ENCODE measurements at places on chromosomes 2 and 18. TPM values are rescaled to one million over a fixed set of nuclear protein-coding genes. Genes with fewer than 3 reads are reported as not detected.
A peak's percentile ranks its signal among the peaks of the same experiment; 100 is the strongest.

DNA sequence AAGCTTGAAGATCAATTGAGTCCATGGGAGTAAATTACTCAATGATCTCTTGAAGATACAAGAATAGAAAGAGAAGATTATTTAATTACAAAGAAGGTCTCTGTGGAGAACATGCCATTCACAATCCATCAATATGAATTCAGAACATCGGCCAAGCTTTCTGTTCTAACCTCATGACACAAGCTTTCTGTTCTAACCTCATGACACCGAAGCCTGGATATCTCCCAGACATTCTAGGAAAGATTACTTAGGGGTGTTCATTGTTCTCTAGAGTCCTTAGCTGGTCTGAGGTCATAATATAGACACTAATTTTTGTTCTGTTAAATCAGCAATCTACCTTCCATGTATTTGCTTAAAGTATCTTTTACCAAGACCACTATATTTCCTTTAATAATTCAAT lies 95.5 kb downstream of the RDH14 start:
- no peak for DNase-seq

- DNase-seq = peak; percentile 41
Observed at GRCh38 chr2:33216508-33217182, 259.8 kb upstream of the RASGRP3 start.

- DNase-seq = no peak
Observed at GRCh38 chr2:134039912-134040581, 213.8 kb upstream of the MGAT5 start.

DNA sequence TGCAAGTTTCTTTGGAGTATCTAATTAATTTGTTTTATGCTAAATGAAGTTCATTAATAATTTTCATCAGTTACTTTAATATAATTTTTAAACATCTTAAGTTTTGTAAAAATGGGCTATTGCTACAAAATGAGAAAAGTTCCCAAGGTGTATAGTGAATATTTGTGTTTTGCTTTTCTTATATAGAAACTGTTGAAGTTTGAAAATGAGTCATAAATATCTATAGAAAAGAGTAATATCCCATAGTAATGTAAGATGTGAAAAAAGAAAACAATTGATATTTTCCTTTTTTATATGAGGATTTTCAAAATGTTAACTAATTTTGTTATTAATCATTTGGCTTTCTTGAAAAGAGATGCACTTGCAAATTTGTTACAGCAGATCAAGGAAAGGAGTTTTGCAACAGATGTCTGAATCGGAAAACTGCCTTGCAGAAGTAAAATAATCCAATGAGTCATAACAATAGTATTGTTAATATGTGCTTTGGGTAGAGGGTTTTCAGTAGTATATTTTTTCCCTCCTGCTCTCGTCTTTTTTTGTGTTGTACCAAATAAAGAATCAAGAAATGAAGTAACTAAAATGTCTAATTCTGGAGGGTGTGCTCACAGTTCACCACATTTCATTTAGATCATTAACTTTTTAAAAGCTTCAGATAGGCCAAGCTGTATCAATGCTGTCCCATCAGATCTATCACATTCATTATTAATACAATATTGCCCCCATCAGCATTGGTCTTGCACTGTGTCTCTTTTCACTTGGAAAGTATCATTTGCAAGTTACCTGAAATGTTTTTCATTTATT lies 15.5 kb downstream of the DUSP19 start:
- peak; percentile 63 for DNase-seq

DNA sequence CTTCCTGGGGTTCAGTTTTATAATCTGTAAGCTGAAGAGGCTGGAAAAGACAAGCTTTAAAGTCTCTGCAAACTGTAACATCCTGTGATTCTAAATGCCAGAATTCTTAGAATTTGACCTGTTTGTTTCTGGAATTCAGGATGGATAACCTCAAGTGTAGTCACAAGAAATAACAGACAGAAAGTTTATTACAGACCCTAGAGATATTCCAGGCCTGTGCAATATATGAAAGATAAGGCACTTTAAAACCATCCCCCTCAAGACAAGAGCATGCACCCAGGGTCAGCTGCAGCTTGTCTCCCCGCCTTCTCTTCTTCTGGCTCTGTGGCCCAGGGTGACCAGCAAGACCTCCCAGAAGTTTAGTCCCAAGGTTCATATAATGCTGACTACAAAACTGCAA lies 298.7 kb upstream of the ACVR2A start:
- DNase-seq = no peak

GRCh38 chr2:127527001-127527804 lies 914 bp upstream of the IWS1 start:
- no peak for DNase-seq

- DNase-seq = peak; percentile 12
Observed at GRCh38 chr2:149645391-149645790, 57.8 kb upstream of the MMADHC start.

DNA sequence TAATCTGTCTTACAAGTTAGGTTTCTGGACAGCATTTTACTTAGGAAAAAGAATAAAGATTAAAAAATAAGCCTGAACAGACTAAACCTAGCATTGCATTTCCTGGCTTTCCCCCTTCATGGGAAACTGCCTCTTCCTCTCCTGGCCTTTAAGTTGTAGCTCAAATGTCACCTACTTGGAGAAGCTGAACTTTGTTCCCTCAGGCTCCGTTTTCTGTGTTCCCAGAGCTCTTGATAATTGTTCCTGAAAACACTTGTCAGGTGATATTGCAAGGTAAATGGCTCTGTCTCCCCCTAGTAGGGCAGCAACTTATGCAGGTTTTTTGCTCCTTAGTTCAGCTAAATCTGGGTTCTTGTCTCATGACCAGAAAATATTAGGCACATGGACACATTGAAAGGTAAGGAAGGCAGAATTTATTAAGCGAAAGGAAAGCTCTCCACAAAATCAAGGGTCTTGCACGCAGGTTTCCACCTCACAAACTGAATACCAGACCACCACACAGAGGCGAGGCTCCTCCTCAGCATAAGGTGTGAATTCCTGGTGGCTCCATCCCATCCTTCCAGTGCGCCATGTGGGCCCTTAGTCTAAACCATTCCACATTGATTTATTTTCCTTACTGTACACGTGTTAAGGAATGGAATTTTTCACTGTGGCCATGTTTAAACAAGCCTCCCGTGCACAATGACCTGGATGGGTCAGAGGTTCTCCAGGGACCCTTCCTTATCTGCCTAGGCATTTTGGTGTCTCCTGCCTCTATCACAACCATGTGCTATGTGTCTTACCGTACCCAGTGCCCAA lies 229.3 kb downstream of the HNMT start:
- no peak for DNase-seq

DNA sequence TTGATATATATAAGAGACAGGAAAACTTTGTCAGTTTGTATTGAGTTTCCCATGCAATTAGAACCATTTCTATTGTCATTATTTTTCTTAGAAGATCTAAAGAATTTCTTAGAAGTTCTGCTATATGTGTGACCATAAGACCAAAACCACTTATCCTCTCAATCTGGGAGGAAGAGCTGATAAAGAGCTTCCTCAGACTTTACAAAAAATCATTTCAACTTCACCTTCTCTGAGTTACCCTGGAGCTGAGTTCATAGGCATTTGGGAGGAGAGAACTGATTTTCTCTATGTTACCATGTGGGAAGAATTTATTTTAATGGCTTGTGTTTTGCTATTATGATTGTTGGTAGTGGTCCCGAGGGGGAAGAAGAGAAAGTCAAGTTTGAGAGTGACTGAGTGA lies 329.3 kb downstream of the GPD2 start:
- DNase-seq = no peak

GRCh38 chr2:30664761-30665358 lies 142.4 kb downstream of the CAPN13 start:
- peak; percentile 86 for DNase-seq

- DNase-seq = no peak
Observed at GRCh38 chr18:39487932-39488331, 1922.3 kb upstream of the CELF4 start.

DNA sequence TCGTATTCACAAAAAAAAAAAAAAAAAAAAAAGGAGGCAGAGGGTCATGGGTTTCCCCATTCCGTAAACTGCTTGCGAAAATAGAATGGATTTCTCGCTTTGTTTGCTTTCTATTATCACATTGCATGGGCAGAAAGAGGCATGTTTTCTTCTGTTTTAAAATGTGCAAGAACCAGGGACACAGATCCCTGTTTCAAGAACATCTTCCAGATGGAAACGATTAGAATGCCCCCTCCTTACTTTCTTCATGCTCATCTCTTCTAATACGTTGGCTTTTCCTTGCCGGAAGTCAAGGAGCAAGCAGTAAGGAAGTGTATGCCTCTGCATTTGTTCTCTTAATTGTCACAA lies 51.0 kb upstream of the ZNF516 start:
- DNase-seq = peak; percentile 25

GRCh38 chr2:175686002-175686401 lies 316.1 kb downstream of the LNPK start:
- no peak for DNase-seq

GRCh38 chr2:98569197-98569793 lies 39.0 kb downstream of the COA5 start:
- DNase-seq = peak; percentile 40

DNA sequence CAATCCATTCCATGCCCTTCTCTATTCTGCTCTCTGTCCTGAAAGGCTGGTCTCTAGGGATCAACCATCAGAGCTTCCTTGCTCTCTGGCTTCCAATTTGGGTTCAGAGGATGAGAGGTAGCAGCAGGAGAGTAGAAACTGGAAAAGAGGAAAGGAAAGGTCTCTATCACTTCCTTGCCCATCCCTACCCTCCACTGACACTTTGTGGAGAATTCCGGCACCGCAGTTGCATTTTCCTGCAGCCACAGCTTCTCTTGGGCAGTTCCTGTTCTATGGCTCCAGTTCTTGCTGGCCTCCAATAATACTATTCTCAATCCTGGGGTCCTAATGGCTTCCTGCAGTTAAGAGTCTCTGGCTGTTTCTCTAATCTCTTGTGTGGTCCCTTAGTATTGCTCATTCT lies 13.3 kb upstream of the IMPACT start:
- DNase-seq = peak; percentile 23

DNA sequence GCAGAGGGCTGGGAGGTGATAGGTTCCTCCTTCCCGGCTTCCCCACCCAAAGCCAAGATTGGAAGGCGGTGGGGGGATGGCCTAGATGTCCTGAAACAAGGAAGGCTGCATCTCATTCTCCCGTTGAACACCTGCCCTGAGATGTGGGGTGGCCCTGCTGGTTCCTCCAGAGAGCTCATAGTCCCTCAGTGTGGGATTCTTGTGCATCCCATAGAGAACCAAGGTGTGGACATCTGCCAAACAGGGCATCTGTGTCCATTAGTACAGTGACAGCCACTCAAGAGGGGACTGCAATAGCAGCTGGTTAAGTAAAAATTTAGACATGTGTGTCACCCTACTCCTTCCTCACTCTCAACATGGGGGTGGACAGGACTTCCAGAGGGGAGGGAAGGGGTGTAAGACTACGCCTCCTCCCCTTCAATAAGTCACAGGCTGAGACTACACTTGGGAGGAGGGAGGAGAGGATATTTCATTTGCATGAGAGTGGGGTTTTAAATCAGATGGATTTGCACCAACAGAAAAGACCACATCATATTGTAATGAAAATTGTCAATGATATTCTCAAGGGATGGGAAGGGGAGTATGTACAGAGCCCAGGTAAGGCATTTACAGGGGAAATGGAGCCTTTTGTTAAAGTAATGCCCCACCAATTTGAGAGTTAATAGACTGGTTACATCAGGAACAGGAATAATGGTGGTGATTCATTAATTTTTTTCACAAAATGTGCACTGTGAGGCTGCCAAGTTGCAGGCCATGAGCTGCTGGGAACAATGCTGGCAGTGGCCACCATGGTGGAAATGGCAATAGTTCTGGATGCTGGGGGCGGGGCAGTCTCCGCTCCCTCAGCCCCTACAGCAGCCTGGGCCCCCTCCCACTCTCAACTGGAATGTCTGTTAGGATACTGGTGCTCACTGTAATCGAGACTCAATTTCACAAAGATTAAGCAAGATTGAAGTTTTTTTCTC lies 80.6 kb downstream of the TEX51 start:
- no peak for DNase-seq

DNA sequence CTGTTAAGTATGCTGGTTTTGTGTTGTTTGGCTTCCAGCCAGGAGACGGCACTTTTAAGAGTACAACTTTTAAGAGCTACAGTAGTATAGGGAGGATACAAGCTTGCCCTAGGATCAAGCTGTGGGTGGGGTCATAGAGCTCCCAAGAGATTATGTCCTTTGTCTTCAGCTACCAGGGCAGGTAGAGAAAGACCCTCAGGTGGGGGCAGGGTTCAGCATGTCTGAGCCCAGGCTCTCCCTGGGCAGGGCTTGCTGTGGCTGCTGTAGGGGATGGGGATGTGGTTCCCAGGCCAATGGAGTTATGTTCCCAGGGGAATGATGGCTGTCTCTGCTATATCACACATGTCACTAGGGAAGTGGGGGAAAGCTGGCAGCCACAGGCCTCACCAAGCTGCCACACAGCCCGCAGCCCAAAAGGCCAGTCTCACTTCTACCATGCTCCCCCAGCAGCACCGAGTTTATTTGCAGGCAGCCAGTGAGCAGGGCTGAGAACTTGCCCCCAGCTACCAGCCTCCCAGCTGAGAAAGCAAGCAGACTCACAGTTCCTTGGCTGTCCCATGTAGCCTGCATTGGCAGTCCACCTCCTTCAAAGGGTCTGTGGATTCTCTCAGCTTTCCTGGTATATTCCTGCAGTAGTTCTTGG lies 105.7 kb upstream of the ERBB4 start:
- DNase-seq = no peak

DNA sequence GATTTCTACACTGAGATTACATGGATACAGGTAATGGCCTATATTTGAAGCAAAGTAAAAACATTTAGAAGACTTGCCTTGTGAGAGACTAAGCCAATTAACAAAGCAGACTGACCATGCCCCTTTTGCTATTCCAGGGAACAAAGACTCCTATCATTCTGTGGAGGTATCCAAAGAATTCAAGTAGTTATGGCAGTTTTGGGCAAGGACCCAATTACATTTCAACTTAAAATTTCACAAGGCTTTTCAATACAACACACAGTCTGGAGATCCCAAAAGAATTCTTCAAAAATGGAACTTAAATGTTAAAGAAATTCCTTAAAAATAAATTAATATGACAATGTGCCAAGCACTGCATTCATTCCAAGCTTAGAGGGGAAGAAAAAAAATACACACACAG lies 109.2 kb upstream of the CHRNA1 start:
- peak; percentile 87 for DNase-seq

- DNase-seq = no peak
Observed at GRCh38 chr2:101121174-101121573, 30.0 kb downstream of the TBC1D8 start.

DNA sequence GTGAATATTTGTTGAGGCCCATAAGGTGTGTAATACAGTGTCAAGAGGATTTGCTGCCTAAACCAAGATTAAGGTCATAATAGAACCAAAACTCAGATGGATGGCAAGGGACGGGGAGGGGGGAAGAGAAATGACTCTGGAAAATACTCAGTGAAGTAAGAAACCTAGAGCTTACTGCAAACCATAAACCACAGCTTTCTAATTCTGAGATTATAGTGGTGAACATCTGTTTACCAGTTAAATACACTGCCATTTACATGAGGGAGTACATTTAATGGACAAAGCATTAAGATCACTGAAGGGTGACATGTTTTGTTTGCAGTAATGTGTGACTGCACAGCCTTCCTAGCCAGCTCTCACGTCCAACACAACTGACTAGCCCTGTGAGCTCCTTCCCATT lies 19.8 kb downstream of the EVX2 start:
- no peak for DNase-seq

GRCh38 chr2:131132729-131133128 lies 27.6 kb downstream of the PLEKHB2 start:
- no peak for DNase-seq

The MALL gene
- total RNA-seq = not detected

The PDE11A gene
- 3.6 TPM for total RNA-seq

The STAT4 gene
- 0.32 TPM for total RNA-seq

The TMEM17 gene
- total RNA-seq = 3.2 TPM

The TCF23 gene
- not detected for total RNA-seq

The CDH7 gene
- total RNA-seq = 0.74 TPM

The EPB41L3 gene
- 886 TPM for total RNA-seq

The POTEC gene
- total RNA-seq = not detected

The TEKT4 gene
- total RNA-seq = not detected

The EVX2 gene
- total RNA-seq = 0.11 TPM

All from cardiac muscle cell (in vitro differentiated cells and primary cell).